Stimulated activated CD8-positive, alpha-beta memory T cell treated with anti-CD3 and anti-CD28 coated beads, Interleukin-4, amount 100 ng/mL, for 1 hour (primary cell): ENCODE measurements at places on chromosomes 12 and 14.

DNA sequence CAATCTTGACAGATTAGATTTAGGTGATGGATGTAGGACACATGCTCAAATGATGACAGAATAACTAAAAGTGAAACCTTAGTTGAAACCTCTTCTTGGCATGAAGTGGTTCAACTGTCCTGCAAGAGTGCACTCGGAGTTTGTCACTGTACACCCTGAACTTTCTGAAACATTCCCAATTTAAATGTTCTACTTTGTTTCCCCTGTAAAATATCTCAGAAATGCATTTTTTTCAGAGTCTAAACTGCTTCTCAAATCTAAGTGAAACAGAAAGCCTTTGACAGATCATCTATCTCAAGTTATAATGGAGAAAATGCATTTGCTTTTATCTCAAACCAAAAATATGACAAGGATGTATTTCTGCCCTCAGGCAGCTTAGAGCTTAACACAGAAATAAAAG is 66.0 kb downstream of the BHLHE41 start:
- DNase-seq: no peak

DNA sequence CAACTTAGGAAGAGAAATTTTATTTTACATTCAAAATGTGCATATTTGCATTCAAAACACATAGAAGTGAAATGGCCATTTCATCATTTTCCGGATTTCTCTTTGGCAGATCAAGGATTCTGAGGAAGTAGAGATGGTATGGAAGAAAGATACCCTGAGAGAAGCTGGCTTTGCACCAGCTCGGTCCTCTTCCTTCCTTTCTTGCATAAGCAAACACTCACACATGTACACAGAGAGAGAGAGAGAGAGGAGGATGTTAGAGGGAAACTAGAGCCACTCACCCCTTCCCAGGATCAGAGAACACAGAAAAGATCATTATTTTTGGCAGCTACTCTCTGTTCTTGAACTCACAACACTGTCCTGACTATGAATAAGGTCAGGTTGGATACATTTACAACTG is 15.6 kb upstream of the PLEKHD1 start:
- DNase-seq: no peak

DNA sequence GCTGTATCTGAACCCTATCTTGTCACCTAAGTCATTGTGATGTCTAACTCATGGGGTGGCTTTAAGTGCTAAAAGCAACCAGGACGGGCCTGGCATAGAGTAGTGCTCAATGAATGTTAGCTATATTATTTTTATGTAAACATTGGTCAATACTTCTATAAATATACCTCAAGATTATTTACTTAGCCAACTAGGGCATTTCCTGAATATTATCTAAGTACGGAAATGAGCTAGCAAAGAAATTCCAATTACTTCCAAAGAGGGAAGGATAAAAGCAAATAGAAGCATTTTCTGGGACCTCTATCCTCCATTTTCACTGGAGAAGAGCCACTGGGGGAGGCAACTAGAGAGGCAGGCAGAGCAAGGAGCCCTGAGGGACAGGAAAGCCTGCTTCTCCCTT is 20.6 kb downstream of the CCDC92 start:
- DNase-seq: no peak

DNA sequence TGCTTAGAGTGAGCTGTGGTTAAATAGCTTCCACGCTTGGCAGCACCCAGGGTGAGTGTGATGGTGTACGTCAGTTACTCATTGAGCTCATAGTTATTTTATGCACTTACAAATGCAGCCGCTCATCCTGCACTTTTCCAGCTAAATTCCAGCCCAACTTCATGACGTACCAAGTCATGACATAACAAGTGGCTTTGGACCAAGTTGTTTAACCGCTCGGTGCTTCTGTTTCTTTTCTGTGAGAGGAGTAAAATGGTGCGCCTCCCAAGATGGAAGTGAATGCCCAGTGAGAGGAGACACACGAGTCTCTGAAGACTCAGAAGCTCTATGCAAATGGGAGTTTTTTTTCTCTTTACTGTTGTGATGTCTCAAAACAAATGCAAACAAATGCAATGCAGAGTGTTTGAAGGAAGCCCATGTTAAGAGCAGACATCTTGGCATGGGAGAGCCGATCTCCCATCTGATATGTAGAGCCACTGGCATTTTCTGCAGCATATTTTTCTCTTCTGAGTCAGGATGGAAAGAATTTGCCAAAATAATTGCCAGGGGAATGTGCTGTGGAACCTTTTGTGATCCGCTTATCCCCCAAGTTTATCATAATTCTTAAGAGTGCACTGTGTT is 72.2 kb downstream of the FBXW8 start:
- DNase-seq: no peak

DNA sequence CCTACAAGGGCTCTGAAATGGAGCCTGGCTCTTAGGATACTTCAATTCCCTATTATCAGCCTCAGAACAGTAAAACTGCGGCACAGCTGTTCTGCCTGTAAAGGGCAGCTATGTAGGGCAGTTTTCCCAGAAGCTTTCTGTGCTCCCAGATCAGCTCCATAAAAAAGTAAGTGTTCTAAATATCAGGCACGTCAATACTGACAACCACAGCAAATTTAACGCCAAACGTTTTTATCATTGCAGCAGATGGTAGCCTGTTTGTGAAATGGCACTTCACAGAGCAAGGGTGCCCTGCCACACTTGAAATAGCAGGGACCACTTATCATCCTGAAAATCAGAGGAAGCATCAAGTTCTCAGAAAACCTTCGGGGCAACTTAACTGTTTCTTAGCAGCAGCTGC is 54.8 kb upstream of the PTHLH start:
- no peak for DNase-seq

DNA sequence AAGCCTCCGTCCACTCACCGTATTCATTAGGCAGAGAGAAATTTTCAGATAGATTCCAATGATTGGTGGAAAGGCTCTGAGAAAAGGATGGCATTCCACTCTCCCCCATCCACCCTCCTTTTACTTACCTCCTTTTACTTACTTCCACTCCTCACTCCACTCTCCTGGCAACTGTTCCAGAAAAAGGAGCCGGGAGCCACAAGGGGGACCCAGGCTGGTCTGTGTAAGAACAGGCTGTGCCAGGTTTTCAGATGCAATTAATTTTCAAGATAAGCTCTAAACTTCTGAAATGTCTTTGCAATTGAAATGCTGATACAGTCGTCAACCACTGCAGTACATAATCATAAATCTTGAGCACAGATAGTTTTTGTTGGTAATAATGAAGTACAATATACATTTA is 248.8 kb downstream of the ANO6 start:
- DNase-seq: no peak

- no peak for DNase-seq
Measured at GRCh38 chr14:99829450-99829849, 36.2 kb downstream of the EML1 start.

- no peak for DNase-seq
Measured at GRCh38 chr14:86321151-86321550, 791.2 kb downstream of the FLRT2 start.

- DNase-seq: no peak
Measured at GRCh38 chr14:89164168-89165073, 252.6 kb downstream of the FOXN3 start.

DNA sequence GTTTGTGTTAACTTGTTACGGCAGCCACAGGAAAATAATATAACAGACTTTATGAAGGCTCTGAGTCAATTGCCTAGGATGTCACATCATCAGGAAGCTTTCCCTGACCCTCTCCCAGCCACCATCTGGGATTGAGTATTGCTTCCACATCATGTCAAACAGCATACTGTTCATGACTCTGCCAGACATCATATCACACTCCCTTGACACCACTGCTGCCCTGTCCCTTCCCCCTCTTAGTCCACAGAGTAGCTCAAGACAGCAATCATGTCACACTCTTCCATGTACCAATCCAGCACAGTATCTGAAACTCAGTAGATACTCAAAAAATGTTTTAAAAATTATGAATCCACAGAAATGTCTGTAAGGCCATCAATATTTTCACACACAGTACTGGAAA is 168.0 kb downstream of the PIK3C2G start:
- DNase-seq: no peak

DNA sequence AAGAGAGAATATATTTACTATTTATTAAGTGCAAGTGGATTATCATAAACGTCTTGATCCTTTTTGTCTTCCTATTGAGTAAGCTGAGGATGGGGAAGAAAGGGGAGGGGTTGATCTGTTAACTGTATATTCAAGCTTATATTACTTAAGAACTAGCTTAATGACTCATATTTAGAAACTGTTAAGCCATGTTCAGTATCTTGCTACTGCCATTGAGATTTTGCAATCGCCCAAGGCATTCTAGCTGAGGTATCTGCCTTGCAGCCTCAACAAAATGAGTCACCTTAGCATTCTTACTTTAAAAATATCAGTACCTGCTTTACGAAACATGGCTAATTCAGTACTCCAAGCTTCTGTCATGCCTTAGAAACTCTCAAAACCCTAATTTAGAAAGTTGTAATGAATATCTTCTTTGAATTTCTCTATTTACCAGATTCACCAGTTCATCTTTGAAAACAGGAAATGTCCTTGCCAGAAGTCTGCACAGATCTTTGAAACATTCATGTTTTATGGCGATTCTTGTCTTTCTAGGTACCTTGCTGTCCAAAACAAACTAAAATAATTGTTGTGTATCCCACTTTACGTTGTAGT is 76.1 kb downstream of the ALG10B start:
- no peak for DNase-seq
